Caudate nucleus (tissue), 63 donors: ENCODE measurements at places on chromosomes 1 and 21.

GRCh38 chr1:10528066-10529014 is 53.6 kb downstream of the PEX14 start:
- DNase-seq = no peak

DNA sequence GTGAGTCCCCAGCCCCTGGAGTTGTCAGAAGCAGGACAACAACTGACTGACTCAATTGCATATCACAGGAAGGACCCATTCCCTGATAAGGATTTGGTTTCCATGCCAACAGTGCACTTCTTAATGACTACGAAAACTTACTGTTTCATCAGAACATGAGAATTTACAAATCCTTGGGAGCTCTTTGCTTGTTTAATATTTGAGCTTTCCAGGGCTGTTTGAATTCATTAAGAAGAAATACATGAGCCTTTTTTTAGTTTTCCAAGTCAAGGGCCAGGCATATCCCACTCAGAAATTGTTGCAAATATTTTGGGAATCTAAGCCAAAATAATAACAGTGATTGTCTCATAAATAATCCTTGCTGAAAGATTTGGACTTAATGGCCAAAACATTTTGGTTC is 27.2 kb upstream of the COL24A1 start:
- no peak for DNase-seq

- no peak for DNase-seq
Measured at GRCh38 chr1:234848972-234849649, 239.1 kb upstream of the IRF2BP2 start.

- DNase-seq = no peak
Measured at GRCh38 chr1:175715742-175716141, 27.7 kb downstream of the TNR start.

DNA sequence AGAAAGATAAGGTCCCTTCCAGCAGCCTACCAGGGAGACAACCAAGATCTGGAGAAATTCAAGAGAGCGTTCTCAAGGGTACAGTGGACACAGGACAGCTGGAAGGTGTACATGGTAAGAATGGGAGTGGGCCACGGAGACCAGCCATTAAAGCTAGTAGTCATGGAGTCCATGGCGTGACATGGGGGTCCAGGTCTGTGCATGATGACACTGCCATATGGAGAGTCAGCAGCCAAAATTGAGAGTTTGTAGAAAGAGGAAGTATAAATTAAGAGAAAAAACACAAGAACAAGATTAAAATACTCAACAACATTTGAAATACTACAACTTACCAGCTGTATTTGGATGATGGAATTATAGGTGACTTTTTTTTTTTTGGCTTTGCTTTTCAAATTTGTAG is 7.9 kb upstream of the LORICRIN start:
- no peak for DNase-seq

GRCh38 chr21:40173816-40174215 is 306.6 kb downstream of the PCP4 start:
- DNase-seq = no peak

- no peak for DNase-seq
Measured at GRCh38 chr1:42962641-42963377, 4.1 kb upstream of the SLC2A1 start.

DNA sequence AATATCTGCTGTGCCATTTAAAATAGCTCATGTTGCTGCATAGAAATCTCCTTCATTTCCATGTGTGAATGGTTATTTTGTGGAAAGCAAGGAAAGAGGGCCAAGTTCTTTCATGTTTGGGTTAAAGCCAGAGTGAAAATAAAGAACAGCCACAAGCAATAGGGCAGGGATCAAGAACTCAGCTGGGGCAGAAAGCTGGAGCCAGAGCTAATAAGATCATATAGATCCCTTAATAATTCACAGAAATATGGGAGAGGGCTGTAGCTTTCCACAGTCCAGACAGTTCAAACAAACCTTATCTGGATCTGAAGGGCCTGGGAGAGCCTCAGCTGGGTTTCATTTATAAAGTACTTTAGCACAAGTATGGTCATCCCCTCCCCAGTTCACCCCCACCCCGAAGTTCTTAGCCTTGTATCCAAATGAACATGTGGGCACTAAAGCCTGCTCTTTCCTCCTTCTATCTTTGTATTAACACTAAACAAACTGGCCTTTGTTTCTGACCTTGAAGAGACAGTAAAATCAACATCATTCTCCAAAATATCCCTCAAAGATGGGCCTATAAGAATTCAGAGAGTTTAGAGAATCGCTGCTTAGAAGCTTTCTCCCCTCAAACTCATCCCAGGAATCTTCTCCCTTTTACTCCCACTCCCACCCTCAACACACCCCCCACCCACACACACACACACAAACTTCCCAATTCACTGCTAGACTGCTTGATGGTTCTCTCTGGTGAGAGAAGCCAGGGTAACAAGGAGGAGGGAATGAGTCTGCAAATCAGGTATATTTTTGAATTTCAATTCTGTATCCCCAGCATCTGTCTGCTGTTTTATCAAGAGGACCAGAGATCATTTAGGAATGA is 41.7 kb downstream of the UTP25 start:
- no peak for DNase-seq

DNA sequence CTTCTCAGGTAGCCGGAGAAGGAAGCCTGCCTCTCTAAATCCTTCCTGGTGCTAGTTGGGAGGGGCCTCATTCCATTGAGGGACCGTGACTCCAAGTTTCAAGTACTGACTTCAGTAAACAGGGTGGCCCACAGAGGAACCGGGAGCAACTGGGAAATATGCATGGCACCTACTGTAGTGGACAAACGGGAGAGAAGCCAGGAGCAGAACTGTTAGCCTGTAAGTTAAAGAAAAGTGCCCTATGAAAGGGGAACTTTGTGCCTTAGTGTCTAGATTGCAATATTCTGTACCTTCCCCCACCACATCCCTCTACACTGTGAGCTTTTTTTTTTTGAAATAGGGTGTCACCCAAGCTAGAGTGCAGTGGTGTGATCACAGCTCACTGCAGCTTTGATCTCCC is 33.2 kb upstream of the KANK4 start:
- DNase-seq = no peak

DNA sequence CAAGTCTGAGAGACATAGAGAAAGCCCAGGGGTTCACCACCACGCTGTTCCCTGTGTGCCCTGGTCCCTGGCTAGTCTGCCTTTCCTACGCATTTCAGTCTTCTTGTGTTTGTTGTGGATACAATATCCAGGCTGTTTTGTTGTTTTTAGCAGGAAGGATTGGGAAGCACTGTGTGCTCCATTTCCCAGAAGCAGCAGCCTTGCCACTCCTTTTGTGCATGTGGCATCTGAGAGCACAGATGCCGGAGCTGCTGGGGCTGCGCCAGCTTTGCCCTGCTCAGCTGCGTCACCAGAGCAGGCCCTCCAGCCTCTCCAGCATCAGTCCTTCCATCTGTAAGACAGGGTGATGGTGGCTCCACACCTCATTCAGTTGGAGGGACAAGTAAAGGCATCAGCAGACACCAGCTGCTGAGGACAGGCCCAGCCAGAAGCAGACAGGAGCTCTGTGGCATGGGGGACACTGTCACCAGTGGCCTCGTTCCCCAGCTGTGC is 94.4 kb upstream of the COL6A1 start:
- DNase-seq = no peak

- no peak for DNase-seq
Measured at GRCh38 chr1:11693024-11693590, 1.6 kb downstream of the DRAXIN start.
